Stimulated activated CD4-positive, alpha-beta T cell treated with anti-CD3 and anti-CD28 coated beads, Interleukin-1b, Interleukin-23, amount 100 ng/mL, for 1 hour (primary cell): ENCODE measurements at places on chromosomes 7 and 10.

DNA sequence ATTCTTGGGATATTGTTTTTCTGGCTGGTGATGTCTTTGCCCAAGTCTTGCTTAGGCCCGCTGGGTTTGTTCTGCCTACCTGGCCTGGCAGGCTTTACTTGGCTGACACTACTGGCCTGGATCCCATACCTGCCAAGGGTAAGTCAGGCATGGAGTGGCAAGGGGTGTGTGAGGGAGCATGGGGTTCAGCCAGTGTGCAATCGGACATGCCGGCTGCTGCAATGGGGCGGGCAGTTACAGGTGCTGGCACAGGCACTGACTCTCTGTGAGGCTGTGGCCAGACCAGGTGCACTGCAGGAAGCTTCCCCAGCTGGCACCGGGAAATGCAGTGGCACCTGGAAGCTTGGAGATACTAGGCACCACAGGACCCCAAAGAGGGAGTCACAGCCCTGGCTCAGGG, 168.4 kb downstream of the PON1 start:
- no peak for DNase-seq

DNA sequence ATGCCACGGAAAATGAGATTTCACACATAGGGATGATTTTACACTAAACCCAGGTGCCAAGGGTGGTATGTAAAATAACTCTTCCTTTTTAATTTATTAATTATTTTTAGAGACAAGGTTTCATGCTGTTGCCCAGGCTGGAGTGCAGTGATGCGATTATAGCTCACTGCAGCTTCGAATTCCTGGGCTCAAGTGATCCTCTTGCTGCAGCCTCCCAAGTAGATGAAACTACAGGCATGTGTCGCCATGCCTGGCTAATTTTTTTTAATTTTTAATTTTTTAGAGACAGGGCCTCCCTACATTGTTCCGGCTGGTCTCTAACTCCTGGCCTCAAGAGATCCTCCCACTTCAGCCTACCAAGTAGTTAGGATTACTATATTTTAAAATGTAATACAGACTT, 2.3 kb upstream of the CNNM1 start:
- no peak for DNase-seq

DNA sequence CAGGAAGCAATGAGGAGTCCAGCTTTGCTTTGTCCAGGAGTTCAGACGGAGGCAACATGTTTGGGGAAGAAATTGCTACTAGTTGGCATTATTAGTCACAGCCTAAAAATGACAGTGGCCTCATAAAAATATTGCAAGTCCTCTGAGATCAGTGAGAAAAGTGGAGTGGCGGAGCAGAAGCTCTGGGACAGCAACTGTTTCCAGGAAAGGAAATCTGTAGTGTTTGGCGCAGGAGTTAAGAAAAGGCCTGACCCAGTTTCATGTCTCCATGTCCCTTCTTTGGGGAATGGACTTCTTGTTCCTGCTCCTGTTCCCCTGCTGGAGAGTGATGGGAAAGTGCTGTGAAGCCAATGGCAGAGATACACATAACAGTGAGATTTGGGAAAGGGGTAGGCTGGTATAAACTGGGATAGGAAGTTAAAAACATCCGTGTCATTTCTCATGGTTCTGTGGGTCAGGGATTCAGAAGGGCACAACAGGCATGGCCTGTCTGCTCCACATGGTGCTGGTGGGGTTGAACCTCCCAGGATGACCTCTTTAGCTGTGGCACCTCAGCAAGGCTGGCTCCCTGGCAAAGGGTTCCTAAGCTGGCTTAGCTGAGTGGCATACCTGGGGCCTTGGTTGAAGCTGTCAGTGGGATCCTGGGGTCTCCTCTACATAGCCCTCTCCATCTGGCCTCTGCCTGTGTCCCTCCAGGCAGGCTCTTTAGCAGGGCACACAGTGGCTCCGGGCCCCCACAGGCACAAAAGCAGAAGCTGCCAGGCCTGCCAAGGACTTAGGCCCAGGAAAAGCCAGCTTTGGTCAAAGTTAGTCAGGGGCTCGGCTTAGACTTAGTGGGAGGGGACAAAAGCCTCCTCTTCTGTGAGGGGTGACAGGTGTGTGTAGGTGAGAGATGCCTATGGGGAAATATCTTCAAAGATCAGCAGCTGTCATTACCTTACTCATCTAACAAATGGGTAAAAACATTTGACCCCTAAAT, 77.7 kb downstream of the WDFY4 start:
- no peak for DNase-seq

DNA sequence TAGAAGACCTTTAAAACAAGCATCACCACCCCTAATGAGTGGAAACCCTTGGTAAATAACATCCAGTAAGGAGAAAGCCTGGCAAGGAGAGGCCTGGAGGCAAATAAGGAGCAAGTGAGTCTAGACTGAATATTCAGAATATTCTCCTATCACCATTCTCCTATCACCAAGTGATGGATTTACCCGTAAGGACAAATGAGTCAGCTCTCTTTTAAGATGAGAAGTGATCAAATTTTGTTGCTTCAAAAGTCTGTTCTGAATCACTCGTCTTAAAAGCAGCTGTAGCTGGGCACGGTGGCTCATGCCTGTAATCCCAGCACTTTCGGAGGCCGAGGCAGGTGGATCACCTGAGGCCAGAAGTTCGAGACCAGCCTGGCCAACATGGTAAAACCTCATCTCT, 28.4 kb downstream of the KIAA1549 start:
- DNase-seq = no peak

- no peak for DNase-seq
Measured at GRCh38 chr10:78572565-78572964, 496.2 kb upstream of the ZMIZ1 start.

DNA sequence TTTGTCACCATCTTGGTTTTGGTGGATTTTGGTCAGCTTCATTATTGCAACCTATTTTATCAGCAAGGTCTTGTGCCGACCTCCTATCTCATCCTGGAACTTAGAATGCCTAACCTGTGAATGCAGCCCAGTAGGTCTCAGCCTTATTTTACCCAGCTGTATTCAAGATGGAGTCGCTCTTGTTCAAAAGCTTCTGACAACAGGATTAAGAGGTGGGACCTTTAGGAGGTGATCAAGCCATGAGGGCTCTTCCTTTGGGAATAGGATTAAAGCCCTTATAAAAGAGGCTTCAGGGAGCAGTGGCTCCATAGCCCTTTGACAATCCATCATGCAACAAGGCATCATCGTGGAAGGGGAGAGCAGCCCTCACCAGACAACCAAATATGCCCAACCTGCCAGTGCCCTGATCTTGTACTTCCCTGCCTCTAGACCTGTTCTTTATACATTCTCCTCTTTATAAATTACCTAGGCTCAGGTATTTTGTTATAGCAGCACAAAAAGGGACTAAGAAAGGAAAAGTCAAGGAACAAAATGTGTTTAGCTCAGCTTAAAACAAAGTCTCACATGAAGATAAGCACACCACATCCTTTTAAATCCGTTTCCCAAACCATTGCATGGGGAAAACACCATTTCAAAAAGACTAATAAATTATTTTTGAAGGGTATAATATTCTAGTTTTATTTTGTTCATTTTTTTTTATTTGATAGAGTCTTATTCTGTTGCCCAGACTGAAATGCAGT, 8.5 kb upstream of the MAP3K8 start:
- DNase-seq = no peak

DNA sequence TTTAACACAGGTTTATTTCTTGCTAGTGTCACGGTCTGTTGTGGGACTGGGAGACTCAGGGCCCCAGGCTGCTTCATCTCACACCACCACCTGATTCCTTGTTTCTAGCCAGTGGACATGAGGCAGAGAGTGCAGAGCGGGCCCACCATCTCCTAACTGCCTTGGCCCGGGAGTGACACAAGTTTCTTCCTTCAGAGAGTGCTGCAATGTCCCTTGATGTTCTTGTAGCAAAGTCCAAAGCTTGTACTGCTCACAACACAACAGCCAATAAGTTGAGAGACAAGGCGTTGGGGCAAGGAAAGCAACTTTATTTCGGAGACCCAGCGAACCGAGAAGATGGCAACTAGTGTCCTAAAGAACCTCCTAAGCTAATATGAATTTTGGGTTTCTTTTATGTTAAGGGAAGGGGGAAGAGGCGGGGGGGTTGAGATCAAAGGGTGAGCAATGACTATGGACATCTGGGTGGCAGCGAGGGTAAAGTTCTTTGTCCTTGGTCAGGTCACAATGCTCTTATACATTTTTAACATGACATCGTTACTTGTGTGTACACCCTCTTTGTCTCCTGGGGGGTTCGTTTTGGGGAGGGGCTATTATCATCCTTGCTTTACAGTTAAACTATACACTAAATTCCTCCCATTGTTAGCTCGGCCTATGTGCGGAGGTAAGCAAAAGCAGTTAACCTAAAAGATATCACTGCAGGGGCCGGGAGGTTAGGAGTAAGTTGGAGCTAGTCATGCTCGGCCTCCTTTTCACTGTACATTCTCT, 31.6 kb downstream of the SH2D4B start:
- DNase-seq = no peak

DNA sequence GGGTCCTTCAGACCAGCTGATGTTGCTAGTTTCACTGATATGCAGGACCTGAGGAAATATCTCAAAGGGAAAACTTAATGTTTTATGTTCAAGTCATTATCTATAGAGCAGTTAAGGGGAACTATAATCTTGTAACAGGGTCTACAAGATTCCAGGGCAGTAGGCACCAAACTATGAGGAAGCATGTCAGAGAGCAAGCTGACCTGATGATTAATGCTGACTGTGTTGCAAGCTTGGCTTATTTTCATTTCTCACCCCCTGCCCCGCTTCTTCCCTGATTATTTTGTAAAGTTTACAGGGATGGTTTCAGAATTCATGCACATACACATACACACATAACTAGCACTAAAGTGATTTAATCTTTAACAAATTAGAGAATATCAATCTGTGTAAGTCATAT, 84.3 kb upstream of the CACNA2D1 start:
- DNase-seq = no peak

GRCh38 chr10:52993109-52993508, 220.5 kb upstream of the MBL2 start:
- no peak for DNase-seq

- no peak for DNase-seq
Measured at GRCh38 chr7:31416381-31416870, 75.9 kb upstream of the NEUROD6 start.

DNA sequence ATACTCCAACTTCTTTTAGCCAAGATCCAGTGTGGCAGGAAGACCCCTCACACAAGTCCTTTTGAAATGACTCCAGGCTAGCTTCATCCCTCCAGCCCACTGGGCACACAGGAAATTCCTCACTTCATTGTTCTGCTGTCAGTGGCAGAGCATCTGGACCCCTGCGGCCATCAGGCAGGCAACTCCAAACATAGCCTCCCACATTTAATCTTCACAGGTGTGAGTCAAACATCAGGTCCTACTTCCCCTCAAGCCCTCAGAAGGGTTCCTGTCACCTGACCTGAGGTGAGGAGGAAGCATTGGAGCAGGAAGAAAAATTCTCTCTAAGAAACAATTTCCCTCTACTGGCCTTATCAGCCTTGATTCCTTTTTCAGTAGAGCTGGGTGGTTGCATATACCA, 51.1 kb upstream of the C1GALT1 start:
- no peak for DNase-seq

GRCh38 chr10:76178532-76179292, 747.3 kb downstream of the LRMDA start:
- DNase-seq = no peak

- DNase-seq = no peak
Measured at GRCh38 chr10:13930120-13930519, 343.4 kb downstream of the PRPF18 start.

- no peak for DNase-seq
Measured at GRCh38 chr7:96253441-96253840, 68.5 kb downstream of the SLC25A13 start.

DNA sequence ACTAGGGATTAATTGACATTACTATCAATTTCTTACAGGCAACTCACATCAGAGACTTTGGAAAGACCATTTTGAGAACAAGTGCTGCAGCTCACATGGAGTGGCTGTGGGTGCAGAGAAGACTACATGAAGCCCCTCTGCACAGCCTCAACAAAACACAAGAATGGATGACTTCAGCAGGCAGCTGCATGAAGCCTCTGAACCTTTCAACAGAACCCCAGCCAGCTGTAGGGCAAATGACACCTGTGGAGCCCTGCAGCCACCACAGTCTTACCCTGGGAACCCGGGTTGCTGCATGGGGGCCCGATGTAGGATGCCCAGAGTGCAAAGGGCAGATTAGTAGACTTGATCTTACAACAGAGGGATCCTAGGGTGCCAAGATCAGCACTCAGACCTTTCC, 62.0 kb upstream of the CAMK2B start:
- no peak for DNase-seq

GRCh38 chr7:8035192-8035591, 66.6 kb downstream of the GLCCI1 start:
- no peak for DNase-seq
